Activated CD8-positive, alpha-beta T cell treated with anti-CD3 and anti-CD28 coated beads, Interleukin-2, amount 10 ng/mL, durations not matched to agents 7 days and 5 days (primary cell): ENCODE measurements at places on chromosomes 11 and 22. TPM values are rescaled to one million over a fixed set of nuclear protein-coding genes. Genes with fewer than 3 reads are reported as not detected.

DNA sequence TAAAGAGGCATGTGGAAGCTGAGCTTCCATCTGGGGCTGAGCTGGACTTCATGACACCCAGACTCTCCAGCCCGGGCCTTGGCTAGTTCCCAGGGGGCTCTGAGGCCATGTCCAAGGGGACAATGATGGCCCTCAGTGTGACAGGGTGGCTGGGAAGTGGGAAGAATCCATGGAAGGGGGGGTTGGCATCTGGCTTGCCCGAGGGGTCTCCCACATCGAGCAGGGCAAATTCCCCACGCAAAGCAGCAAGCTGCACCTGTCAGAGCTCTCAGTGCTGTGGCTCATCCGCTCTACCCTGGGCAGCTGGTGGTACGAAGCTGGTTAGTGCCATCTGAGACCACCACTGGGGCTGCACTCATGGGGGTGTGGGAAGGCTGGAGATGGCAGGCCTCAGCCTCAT is 9.4 kb upstream of the AP1B1 start:
- H3K4me1 ChIP-seq, result peaks cover 15% of the 10 kb centered on the region
- peaks cover 17% of the 10 kb centered on the region for H3K27me3 ChIP-seq
- no peaks in the 10 kb centered on the region for H3K36me3 ChIP-seq
- H3K4me3 ChIP-seq, result no peak overlapping the region
- no peak overlapping the region for H3K27ac ChIP-seq

MRE11 gene
- total RNA-seq, result 35.8 TPM

- H3K27me3 ChIP-seq, result peaks cover 18% of the 10 kb centered on the region
- H3K4me3 ChIP-seq, result no peak overlapping the region
- no peaks in the 10 kb centered on the region for H3K36me3 ChIP-seq
Observed at GRCh38 chr11:122521626-122522025, 133.9 kb upstream of the UBASH3B start.

TUBA8 gene
- total RNA-seq, result 1.2 TPM

GRCh38 chr11:61125310-61125684 is 23.0 kb downstream of the CD5 start:
- H3K27ac ChIP-seq, result no peak overlapping the region
- H3K27me3 ChIP-seq, result no peaks in the 10 kb centered on the region
- peaks cover 56% of the 10 kb centered on the region for H3K4me1 ChIP-seq
- H3K36me3 ChIP-seq, result peaks cover 70% of the 10 kb centered on the region
- no peak overlapping the region for H3K4me3 ChIP-seq
- DNase-seq, result no peak

LMO2 gene
- not detected for total RNA-seq

MYEOV gene
- not detected for total RNA-seq

DNA sequence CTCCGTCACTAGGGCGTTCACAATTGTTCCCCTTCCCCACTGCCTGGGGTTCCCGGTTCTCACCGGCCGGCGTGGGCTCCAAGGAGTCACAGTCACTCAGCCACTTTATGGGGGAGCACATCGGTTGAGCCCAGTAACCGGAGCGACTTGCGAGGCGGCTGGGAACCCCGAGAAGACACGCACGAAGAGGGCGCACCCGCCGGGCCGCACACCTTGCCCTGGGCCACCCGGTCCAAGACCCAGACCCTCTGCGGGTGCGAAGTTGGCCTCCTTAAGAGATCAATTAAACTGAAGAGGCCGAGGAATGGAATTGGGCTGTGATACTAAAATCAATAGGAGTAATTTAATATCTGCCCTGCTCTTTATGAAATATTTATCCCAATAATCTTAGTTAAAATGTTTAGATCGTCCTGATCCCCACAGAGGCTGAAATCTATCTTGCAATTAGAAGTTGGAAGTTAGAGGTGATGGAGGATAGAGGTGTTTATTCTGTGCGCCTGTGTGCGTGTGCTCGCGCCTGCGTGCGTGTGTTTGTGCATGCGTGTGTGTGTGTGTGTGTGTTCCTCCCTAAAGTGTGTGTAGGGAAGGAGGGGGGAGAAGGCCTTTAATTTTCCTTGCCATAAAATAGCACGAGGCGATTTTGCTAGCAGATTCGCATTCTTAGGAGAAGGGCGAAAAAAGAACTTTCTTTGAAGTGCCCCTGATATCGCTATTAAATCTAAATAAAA is 954 bp upstream of the MN1 start:
- DNase-seq, result no peak
- peaks cover 8% of the 10 kb centered on the region for H3K4me1 ChIP-seq
- H3K36me3 ChIP-seq, result no peaks in the 10 kb centered on the region
- H3K4me3 ChIP-seq, result peak overlapping the region; percentile 71

ZDHHC8 gene
- total RNA-seq, result 60.5 TPM

DNA sequence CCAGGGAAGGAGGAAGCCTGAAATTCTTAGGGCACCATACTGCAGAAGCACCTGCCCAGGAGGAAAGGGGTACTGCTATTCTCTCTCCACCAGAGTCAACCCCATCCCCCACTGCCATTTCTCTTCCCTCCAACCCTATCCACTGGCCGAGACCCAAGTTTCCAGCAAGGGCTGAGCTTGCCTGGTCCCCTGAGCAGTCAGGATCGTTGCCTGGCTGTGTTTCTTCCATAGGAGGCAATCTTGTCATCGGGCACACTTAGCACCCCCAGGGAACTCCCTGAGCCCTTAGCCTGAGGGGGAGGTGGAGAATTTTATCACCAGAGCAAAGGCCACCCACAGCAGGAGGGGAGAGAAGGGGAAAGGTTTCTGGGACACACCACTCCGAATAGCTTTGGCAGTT is 115.8 kb upstream of the NECTIN1 start:
- DNase-seq, result no peak
- H3K4me3 ChIP-seq, result no peak overlapping the region
- H3K27me3 ChIP-seq, result peaks cover 3% of the 10 kb centered on the region

LINC01488 gene
- not detected for total RNA-seq

DNA sequence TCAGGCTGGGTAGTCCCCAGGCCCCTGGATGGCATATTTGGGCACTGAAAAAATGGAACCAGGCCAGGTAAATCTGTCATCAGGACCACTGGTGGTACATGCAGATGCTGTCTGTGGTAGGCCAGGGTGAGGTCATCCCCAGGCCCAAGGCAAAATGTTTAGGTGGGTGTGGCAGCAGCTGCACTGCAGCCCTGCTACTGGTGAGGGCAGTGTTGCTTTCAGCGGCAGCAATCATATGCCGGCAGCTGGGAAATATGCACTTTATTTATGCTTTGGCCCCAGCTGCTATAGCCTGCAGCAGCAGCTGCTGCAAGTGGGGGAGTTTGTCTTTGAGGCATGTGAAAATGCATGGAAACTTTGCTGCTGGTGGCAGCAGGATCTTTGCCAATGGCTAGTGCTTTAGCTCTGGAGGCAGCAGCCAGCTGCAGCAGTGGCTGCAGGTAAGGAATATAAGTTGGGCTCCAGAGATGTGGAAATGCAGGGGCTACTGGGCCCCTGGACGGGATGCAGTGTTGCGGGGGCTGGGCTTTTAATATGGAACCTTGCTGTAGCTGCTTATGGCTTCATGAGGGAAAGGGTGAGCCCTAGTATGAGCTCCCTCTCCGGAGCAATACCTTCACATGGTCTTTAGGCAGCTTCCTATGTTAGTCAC is 365.7 kb upstream of the CADM1 start:
- no peaks in the 10 kb centered on the region for H3K36me3 ChIP-seq
- H3K4me3 ChIP-seq, result no peak overlapping the region
- no peaks in the 10 kb centered on the region for H3K27me3 ChIP-seq
- H3K4me1 ChIP-seq, result no peaks in the 10 kb centered on the region

MIOX gene
- total RNA-seq, result not detected

- no peaks in the 10 kb centered on the region for H3K27me3 ChIP-seq
- DNase-seq, result no peak
- H3K27ac ChIP-seq, result no peak overlapping the region
- H3K4me3 ChIP-seq, result no peak overlapping the region
- no peaks in the 10 kb centered on the region for H3K36me3 ChIP-seq
Observed at GRCh38 chr11:79121351-79121750, 319.5 kb downstream of the TENM4 start.

DNA sequence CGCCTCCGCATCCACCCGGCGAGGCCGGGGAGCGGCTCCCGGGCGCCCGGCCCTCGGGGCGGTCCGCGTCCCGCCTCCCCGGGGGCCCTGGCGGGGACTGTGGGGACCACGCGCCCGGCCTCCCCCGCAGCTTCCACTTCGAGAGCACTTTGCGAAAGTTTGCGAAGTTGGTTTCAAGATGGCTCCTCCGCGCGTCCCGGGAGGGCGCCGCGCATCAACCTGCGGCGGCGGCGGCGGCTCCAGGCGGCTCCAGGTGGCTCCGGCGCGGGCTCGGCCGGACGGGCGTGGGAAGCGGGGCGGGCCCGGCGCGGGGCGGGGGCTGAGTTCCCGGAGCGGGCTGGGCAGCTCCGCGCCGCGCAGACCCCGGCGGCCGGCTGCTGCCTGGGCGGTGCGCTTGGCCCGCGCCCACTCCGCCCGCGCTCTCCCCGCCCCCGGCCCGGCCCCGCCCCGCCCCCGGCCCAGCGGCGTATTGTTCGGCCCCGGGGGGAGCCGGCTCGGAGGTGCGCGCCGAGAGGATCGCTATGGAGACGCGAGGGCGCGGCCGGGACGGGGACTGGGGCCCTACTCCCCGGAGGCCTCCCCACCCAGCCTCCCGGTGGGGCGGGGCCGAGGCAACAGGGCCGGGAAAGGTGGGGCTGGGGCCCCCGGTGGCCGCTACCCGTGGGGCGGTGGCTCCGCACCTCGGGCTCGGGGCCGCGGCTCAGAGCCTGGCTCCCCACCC is at the start of gene CELSR1:
Gene CELSR1 (minus strand): TSS at position 396 of the 721 bp plus-strand sequence. CDS start 450 bp downstream, outside the sequence.
- H3K27ac ChIP-seq, result no peak within 1 kb of the TSS
- H3K4me3 ChIP-seq, result no peak within 1 kb of the TSS
- H3K36me3 ChIP-seq, result no peaks in the 10 kb centered on the region
- no peak for DNase-seq
- peaks cover 5% of the 10 kb centered on the region for H3K4me1 ChIP-seq
- H3K27me3 ChIP-seq, result peaks cover 35% of the 10 kb centered on the region

DNA sequence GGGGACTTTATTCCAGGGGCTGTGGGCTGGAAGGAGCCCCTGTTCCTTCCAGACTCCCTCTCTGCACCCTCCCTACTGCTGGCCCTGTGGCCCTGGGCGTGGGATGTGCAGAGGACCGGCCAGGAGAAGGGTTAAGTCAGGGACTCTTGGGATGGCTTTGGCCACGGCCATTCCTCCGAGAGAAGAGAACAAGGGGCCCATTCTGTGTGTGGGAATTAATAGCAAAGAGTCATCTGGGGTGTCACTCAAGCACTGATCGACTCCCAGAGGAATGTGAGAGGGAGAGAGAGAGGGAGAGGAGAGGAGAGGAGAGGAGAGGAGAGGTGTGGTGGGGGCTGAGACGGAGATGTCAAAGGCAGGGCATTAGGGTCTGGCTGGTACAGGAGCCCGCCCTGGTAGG is 14.2 kb upstream of the SOX10 start:
- H3K36me3 ChIP-seq, result no peaks in the 10 kb centered on the region
- H3K4me1 ChIP-seq, result peaks cover 16% of the 10 kb centered on the region
- H3K4me3 ChIP-seq, result no peak overlapping the region
- no peak for DNase-seq

KREMEN1 gene
- not detected for total RNA-seq

SYT8 gene
- not detected for total RNA-seq

DNA sequence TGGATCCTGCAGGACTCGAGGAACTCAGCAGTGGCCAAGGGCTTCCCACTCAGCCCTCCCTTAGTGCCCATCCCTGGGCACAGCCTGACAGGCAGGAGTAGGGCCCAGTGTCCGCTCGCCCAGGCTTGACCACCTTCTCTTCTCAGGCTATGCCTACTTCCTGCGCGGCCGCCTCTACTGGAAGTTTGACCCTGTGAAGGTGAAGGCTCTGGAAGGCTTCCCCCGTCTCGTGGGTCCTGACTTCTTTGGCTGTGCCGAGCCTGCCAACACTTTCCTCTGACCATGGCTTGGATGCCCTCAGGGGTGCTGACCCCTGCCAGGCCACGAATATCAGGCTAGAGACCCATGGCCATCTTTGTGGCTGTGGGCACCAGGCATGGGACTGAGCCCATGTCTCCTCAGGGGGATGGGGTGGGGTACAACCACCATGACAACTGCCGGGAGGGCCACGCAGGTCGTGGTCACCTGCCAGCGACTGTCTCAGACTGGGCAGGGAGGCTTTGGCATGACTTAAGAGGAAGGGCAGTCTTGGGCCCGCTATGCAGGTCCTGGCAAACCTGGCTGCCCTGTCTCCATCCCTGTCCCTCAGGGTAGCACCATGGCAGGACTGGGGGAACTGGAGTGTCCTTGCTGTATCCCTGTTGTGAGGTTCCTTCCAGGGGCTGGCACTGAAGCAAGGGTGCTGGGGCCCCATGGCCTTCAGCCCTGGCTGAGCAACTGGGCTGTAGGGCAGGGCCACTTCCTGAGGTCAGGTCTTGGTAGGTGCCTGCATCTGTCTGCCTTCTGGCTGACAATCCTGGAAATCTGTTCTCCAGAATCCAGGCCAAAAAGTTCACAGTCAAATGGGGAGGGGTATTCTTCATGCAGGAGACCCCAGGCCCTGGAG is 3.3 kb upstream of the SMARCB1 start:
- peak overlapping the region; percentile 84 for H3K27ac ChIP-seq
- no peak for DNase-seq
- peaks cover 2% of the 10 kb centered on the region for H3K36me3 ChIP-seq

- no peaks in the 10 kb centered on the region for H3K36me3 ChIP-seq
- no peak overlapping the region for H3K4me3 ChIP-seq
- DNase-seq, result no peak
- peaks cover 27% of the 10 kb centered on the region for H3K27me3 ChIP-seq
- H3K4me1 ChIP-seq, result no peaks in the 10 kb centered on the region
Observed at GRCh38 chr11:122523846-122524805, 131.4 kb upstream of the UBASH3B start.

GRCh38 chr11:35334385-35335090 is 84.8 kb downstream of the SLC1A2 start:
- no peak overlapping the region for H3K27ac ChIP-seq
- H3K4me1 ChIP-seq, result peaks cover 36% of the 10 kb centered on the region
- DNase-seq, result no peak
- no peak overlapping the region for H3K4me3 ChIP-seq

DNA sequence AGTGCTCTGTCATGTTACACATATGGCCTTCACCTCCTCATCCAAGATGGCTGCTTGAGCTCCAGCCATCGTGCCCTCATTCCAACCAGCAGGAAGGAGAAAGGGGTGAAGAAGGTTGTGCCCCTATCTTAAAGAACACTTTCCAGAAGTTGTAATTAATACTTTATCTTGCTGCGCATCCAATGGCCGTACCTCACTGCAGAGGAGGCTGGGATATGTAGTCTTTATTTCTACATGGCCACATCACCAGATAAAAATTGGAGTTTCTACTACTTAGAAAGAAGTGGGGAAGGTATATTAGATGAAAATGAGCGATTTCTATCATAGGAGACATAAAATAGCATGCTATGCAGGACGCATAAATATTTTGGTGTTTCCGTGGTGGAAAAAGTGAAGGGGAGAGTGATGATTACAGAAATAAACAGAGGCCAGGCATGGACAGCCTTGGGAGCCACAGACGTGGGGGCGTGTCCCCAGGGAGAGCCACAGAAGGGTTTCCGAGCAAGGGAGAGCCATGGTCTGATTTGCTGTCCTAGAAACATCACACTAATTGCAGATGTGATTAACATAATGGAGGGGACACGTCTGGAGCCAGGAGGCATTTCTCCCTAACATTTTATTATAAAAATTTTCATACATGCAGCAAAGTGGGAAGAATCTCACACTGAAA is 8.8 kb upstream of the MB start:
- DNase-seq, result no peak
- H3K4me1 ChIP-seq, result peaks cover 25% of the 10 kb centered on the region
- H3K4me3 ChIP-seq, result no peak overlapping the region
- H3K36me3 ChIP-seq, result no peaks in the 10 kb centered on the region
